ENCODE measurements at places on chromosomes 3 and 15.

DNA sequence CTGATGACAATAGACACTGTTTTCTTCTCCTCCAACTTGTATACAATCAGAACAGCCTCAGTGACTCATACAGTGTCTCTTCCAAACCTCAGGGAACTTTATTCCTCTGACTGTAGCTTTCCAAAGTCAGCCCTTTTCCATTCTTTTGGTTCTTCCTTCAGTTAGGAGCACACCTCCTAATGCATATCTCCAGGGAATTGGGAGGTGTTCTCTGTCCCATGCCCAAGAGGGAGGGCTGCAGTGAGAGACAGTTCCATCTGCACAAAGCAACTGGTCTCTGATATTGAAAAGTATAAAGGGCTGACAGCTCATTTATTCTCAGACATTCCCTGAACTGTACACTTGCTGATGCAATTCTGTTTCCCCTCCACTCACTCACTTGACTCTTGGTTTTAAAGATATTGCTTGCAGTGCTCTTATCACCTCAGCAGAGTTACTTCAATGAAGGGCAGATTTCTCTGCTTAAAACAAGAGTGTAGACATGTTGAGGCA lies 337.8 kb upstream of the TBC1D5 start:
- no peak for DNase-seq

- peak; percentile 48 for DNase-seq
Measured at GRCh38 chr15:40274350-40275274, 8.3 kb downstream of the ANKRD63 start.

DNA sequence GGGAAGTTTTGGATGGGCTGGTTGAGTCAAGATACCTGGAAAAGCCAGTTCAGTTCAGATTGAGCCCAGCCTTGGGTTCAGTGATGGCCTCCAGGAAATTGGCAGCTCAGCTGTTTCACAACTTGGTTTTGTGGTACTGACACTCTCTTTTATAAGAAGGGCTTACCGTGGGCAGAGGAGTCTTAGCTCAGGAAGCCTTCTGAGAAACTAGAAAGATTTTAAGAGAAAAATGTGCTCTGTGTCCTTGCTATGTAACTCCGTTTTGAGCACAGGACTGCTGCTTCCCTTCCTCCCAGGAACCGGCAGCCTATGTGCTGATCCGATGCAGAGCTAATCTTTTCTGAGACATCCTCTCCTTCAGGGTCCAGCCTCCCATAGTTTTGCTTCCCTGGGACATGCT lies 46.6 kb upstream of the RASGRP1 start:
- no peak for DNase-seq

DNA sequence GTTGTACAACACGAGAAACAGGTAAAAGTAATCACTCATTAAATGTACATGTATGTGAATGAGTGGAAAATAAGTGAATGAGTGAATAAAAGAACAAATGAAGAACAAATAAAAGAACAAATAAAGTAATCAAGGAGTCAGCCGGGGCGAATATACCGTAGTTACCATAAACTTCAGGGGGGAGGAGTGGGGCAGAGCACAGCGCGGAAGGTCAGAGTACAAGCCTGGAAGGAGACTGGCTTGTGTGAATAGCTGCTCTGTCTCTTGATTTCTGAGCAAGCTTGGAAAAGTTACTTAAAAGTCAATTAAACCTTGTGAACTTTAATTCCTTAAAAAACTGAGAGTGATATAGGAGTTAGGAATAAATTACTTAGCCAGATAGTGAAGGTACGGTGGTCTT lies 466.5 kb upstream of the CNTN4 start:
- DNase-seq: no peak

GRCh38 chr3:30673425-30674341 lies 67.3 kb downstream of the TGFBR2 start:
- DNase-seq: no peak

- DNase-seq: no peak
Measured at GRCh38 chr3:78314327-78314726, 1274.4 kb downstream of the ROBO2 start.

- DNase-seq: no peak
Measured at GRCh38 chr3:46866032-46866595, 2.9 kb upstream of the MYL3 start.

DNA sequence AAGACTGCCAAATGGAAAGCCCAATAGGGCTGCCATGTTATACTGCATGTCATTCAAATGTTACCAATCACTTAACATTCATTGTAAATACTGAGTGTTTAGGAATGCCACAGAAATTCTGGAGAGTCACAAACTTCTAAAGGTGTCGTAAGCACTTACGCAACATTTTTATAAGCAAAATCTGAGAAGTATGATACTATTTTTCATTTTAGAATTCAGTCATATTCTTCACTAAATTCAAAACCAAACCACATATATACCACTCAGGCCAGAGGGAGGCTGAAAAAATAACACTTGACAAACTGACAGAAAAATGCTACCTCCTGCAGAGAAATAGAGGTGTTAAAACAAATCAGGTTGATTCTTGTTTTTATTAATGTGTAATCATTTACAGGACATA lies 89.8 kb downstream of the THBS1 start:
- no peak for DNase-seq

DNA sequence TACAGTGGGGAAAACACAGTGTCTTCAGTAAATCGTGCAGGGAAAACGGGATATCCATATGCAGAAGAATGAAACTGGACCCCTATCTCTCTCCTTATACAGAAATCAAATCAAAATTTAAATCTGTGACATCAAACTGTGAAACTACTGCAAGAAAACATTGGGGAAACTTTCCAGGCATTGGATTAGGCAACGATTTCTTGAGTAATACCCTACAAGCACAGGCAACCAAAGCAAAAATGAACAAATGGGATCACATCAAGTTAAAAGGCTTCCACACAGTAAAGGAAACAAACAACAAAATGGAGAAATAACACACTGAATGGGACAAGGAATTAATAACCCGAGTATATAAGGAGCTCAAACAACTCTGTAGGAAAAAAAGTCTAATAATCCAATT lies 165.3 kb downstream of the PLCL2 start:
- no peak for DNase-seq

GRCh38 chr3:189038773-189039745 lies 132.7 kb upstream of the TPRG1 start:
- no peak for DNase-seq

DNA sequence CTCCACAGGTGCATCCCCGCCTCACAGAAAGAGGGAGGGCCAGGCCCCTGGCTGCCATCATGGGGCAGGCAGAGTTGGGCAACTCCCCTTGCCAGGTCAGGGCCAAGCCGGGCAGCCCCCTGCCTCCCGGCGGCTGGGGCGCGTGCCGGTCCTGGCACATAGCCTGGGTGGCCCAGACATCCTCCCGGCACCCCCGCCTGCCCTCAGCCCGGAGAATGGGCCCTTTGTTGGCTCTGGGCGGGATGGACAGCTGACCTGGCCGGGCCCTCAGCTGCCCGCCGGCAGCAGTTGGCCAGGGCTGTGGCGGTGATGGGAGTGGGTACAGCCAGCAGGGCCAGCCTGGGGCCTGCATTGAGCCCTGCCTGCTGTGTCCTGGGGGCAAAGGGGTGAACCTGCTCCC lies 16.5 kb downstream of the PLXNA1 start:
- peak; percentile 40 for DNase-seq

- DNase-seq: no peak
Measured at GRCh38 chr3:193842832-193843473, 249.9 kb downstream of the OPA1 start.

- no peak for DNase-seq
Measured at GRCh38 chr3:119681279-119681678, 4.1 kb upstream of the COX17 start.

GRCh38 chr3:60877188-60877587 lies 374.1 kb downstream of the FHIT start:
- DNase-seq: no peak

- DNase-seq: no peak
Measured at GRCh38 chr3:51539291-51539941, 897 bp downstream of the RAD54L2 start.

GRCh38 chr3:20324664-20325478 lies 138.9 kb upstream of the SGO1 start:
- DNase-seq: no peak

GRCh38 chr15:32652178-32652577 lies 10.7 kb downstream of the SCG5 start:
- DNase-seq: no peak

DNA sequence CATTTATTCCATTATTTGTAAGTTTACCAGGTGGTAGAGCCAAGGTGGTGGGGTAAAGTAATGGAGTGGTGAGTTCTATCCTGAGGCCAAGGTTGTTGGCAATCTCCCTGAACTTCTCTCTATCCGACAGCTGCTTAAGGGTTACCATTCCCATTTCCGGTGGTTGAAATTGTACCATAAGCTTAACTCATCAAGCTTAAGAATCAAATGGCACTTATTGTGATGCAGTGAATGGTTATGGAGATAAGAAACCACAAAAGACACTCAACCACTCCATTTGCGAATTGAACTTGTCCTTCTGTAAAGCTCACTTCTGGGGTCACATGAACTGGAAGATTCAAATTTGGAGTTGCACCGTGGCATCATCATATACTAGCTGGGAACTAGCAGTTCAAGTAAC lies 287.4 kb upstream of the SLCO3A1 start:
- no peak for DNase-seq

DNA sequence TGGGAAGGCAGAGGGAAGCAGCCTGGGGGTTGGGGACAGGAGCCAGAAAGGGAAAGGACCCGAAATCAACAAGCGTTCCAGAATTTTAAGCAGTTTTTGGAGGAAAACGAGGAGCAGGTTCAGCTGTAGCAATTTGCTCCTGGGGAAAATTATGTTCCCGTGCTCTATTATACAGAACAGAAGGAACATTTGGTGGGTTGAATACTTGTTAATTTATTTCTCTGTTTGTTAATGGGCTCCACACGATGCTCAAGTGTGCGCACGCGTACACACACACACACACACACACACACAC lies 149.2 kb upstream of the LINGO1 start:
- DNase-seq: no peak

DNA sequence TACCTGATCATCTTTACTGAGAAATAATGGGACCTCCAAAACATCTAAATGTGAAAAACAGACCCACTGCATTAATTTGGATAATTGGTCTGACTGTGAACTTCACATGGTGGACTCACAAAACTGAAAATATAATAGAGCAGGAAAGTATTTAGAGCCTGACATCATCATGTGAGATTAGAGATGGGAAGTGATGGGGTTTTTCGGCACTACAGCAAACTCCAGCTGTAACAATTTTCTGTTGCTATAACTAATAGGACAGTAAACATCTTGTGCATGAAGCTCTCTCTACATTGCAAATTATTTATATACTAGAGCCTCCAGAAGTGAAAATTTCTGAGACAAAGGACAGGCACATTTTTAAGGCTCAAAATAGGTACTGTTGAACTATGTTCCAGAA lies 32.2 kb downstream of the VEPH1 start:
- DNase-seq: no peak

DNA sequence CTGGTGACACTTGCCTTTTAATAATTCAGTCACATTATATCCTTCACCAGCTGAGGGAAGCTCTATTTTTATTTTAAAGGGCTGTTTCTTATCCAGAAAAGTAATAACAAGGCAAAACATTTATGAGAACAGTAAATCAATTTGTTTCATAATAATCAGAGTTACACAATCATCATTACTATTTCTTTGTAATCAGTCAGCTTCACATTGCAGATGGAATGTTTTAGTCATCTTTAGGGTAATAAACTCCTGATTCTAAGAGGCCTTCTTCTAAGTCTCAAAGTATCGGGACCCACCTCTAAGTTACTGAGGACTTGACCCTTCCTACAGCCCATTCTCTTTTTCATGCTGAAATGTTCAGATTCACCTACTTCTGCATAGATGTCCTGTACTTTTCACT lies 298.3 kb upstream of the TGFBR2 start:
- DNase-seq: no peak

DNA sequence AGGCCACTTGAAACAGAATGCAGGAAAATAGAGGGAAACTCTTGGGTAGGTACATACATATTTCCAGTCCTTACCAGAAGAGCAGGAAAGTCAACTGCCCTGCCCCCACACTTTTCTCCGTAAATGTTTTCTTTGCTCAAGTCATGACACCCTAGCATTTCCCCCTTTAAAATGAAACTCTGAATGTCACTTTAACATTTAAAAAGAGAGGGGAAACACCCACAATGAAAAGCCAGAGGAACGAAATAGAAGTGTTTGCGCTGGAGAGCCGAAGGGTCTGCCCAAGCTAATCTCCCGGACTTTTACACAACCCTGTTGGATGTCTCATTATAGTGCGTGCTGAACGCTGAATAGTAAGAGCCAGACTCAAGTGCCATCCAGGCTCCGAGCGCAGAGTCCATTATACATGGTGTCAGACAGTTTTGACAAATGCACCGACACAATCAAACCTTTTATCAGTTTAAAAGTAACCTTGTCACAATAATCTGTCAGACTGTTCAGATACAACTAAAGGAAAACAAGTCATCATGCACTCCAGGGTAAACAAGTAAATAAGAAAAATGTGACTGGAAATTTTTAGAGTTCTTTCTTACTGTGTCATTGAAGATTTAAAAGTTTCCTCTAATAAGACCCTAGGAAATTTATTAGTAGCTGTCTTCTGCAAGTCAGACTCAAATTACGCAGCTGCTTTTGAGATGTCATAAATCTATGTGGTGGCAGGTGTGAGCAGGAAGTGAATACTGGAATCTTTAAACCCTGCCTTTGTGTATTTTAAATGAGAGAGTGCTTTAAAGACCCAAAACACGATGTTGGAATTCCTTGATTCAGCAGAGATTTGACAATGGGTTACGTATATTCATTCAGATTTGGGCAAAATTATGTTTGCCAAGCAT lies 159.8 kb downstream of the RBMS3 start:
- no peak for DNase-seq

- no peak for DNase-seq
Measured at GRCh38 chr3:14295801-14296200, 106.6 kb upstream of the SLC6A6 start.

DNA sequence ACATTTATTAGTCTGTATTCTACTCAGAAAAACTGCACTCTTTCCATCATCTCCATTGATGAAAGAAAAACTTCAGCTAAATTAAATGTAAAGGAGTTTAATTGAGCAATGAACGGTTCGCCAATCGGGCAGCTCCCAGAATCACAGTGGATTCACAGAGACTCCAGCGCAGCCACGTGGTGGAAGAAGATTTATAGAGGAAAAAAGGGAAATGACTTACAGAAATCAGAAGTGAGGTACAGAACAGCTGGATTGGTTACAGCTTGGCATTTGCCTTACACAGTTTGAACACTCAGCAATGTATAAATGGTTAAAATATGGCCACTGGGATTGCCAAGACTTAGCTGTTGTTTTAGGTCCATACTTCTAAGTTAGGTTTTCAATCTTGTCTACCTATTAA lies 2.8 kb upstream of the SUCLG2 start:
- no peak for DNase-seq

GRCh38 chr15:73283366-73283962 lies 85.3 kb downstream of the HCN4 start:
- DNase-seq: no peak

Measured in nucleus accumbens (tissue), 56 donors.